ENCODE measurements at places on chromosomes 1 and 21.

- DNase-seq: no peak
Observed at GRCh38 chr1:73065339-73066041, 783.2 kb upstream of the NEGR1 start.

GRCh38 chr1:242523719-242524570 lies 552 bp downstream of the PLD5 start:
- no peak for DNase-seq

- DNase-seq: no peak
Observed at GRCh38 chr1:95058974-95059373, 13.8 kb downstream of the ALG14 start.

- DNase-seq: peak; percentile 54
Observed at GRCh38 chr1:165828669-165829329, 1.4 kb downstream of the UCK2 start.

DNA sequence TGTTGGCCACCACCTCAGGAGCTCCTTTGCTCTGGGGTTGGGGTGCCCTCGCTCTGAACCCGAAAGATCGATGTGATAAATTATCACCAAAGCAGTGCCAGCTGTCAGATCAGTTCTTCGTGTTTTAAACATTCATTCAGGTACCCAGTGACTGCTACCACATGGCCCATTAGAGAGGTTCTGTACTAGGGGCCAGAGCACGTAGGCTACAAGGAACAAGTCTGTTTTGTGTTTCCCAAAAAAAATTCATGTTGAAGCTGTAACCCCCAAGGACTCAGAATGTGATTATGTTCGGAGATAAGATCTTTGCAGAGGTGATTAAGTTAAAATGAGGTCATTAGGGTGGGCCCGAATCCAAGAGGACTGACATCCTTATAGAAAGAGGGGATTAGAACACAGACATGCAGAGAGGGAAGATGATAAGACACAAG lies 526.9 kb downstream of the NPHP4 start:
- DNase-seq: no peak

DNA sequence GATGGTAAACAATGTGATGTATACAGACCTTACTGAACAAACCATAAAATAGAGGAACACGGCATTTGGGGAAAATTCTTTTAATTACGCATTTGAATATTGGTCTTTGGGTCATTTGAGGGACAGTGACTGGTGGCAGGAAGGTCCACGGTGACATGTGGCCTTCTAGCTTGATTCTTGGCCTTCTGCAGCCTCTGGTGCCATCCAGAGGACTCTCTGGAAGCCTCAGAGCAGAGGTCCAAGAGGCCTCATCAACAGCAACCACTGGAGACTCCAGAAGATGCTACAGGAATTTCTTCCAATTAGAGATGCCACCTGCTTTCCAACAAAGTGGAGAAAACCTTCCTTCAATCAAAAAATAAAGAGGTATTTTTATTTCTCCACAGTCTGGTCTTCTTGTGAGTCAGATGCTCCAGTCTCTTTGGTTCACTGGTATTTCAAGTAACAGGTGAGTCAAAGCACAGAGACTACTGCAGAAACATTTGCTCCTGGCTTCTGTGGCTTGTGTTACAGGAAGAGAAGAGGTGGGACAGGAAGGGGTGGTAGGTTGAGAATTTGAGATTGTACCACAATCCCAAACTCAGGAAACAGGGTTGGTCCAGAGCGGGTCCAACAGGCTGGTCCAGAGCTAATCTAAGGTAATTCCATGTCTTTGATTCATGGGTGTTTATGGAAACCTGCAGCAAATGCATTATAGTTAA lies 2.7 kb upstream of the F5 start:
- DNase-seq: no peak

DNA sequence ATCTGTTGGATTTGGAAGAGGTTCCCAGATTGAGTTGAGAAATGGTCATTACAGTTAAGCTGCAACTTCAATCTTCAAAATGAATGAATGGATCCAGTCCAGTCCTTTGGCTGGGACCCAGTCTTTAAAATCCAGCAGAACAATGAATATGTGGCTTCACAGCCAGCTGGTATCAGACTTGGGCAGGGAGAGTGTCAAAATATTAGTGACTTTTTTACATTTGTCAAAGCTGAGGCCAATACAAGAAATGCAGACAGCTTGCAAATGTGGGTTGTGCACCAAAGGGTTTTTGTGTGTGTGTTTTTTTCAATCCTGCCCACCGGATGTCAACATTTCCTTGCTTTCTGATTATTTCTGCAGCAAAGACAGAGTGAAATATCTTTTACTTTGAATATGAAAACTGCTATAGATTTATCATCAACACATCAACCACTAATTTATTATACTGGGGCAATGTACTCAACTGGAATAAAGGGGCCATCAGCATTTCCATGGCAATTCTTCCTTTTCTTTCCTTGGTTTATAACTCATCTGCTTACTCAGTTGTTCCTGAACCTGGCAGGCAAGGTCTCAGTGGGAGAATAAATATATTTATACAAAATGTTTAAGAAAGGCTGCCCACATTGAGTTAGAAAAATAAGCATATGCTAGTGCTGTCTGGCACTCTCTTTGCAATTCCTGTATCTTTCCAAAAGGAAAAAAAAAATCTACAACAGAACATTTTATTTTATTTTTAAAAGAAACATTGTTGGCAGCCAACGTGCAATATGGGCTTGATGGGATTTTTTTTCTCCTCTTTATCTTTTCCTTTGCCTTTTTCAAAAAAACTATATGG lies 491.6 kb upstream of the C1orf87 start:
- DNase-seq: no peak

DNA sequence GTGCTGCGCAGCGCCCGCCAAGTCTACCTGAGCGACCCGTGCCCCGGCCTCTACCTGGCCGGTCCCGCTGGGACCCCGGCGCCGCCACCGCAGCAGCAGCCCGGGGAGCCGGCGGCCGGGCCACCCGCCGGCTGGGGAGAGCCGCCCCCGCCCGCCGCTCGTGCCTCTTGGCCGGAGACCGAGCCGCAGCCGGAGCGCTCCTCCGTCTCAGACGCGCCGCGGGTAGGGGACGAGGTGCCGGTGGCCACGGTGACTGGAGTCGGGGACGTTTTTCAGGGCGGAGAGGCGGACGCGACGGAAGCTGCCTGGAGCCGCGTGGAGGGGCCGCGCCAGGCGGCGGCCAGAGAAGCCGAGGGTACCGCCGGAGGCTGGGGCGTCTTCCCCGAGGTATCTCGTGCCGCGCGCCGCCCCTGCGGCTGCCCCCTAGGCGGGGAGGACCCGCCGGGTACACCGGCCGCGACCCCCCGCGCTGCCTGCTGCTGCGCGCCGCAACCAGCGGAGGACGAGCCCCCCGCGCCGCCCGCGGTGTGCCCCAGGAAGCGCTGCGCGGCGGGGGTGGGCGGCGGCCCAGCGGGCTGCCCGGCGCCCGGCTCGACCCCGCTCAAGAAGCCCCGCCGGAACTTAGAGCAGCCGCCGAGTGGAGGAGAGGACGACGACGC lies 646 bp downstream of the IER5 start:
- no peak for DNase-seq
